ENCODE measurements at places on chromosomes 1 and 21. TPM values are rescaled to one million over a fixed set of nuclear protein-coding genes. Genes with fewer than 3 reads are reported as not detected.

The GJA8 gene
- 0.46 TPM for polyA plus RNA-seq

DNA sequence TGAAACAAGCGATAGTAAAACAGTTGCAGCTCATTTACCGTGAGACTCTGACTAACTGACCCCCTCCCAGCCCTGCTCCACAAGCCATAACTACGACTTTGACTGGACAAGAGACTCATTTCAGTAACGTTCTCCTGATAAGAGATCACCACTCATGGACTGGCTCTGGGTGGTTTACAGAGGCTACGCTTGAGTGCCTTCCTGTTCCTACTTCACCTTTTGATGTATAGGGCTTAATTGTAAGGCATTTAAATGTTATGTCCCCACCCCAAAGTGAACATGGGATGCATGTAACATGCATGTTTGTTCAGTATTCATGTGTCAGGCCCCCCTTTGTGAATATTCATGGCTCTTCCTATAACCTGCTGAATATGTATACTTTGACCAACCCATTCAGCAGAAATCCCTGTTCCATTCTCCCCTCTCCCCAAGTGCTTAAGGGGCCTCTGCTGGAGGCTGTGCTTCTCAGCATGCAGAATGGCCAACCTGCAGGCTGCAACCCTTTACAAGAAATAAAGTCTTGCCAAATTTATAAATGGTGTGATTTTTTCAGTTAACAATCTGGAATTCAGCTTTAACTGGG lies 50.7 kb upstream of the SPOCD1 start:
- no peak for DNase-seq

The KPRP gene
- not detected for polyA plus RNA-seq

- DNase-seq = no peak
These were observed 6.5 kb downstream of the TDRKH start for GRCh38 chr1:151783796-151784195.

The CEPT1 gene
- 49.2 TPM for polyA plus RNA-seq

- peak; percentile 29 for DNase-seq
These were observed 368.8 kb downstream of the NPHP4 start for GRCh38 chr1:5623399-5623798.

The FCRL2 gene
- polyA plus RNA-seq = 0.11 TPM

The ELF3 gene
- polyA plus RNA-seq = 66.6 TPM

The SPRR1B gene
- polyA plus RNA-seq = not detected

DNA sequence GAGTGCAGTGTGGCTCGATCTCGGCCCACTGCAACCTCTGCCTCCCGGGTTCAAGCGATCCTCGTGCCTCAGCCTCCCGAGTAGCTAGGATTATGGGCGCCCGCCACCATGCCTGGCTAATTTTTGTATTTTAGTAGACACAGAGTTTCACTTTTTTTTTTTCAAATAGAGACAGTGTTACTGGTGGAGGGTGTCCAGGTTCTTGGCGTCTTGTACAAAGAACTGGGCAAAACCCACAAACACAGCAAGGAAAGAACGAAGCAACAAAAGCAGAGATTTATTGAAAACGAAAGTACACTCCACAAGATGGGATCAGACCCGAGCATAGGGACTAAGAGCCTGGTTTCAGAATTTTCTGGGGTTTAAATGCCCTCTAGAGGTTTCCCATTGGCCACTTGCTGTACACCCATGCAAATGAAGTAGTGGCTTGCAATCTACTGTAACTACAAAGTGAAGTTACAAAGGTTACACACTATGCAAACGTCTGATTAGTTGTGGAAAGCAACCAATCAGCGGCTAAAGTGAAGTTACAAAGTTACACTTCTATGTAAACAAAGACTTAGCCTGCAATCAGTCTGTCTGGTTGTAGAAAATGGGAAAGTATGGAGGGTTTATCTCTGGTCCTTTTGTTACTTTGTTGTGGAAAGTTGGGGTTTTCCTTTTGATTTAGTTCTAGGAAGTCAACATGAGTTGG lies 199.1 kb downstream of the DYRK1A start:
- no peak for DNase-seq

GRCh38 chr1:100613817-100614559 lies 76.0 kb downstream of the GPR88 start:
- DNase-seq = no peak

The HES4 gene
- 47.9 TPM for polyA plus RNA-seq

DNA sequence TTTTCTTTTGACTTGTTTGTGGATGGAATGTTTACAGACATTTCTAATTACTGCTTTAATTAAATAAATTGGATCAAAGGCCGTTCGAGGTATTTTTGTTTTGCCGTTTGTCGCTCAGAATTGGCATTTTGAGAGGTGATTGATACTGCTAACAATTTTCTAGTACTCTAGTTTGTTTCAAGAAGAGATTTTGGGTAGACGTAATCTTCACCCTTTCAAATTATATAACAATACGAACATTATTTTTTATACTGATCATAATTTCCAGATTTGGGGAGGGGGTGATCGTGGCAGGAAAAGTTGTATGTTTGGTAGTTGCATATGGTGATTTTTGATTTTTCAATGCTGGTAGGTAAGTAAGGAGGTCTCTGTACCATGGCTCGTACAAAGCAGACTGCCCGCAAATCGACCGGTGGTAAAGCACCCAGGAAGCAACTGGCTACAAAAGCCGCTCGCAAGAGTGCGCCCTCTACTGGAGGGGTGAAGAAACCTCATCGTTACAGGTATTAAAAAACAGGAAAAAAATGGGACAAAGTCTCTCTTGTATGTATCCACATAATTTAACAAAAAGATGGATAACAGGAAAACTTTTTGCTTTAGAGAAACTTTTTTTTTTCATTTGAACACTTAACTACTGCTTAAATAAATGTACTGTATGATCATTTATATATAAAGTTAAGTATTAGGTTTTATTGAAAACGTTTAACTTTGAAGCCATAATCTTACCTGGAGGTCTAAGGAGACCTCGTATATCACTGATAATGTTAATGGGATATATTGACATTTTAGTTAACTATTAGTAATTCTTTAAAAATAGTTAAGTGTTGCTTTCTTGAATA lies 1.7 kb downstream of the H3-3A start:
- DNase-seq = no peak

GRCh38 chr1:110607536-110608230 lies 1.5 kb upstream of the KCNA2 start:
- DNase-seq = no peak

DNA sequence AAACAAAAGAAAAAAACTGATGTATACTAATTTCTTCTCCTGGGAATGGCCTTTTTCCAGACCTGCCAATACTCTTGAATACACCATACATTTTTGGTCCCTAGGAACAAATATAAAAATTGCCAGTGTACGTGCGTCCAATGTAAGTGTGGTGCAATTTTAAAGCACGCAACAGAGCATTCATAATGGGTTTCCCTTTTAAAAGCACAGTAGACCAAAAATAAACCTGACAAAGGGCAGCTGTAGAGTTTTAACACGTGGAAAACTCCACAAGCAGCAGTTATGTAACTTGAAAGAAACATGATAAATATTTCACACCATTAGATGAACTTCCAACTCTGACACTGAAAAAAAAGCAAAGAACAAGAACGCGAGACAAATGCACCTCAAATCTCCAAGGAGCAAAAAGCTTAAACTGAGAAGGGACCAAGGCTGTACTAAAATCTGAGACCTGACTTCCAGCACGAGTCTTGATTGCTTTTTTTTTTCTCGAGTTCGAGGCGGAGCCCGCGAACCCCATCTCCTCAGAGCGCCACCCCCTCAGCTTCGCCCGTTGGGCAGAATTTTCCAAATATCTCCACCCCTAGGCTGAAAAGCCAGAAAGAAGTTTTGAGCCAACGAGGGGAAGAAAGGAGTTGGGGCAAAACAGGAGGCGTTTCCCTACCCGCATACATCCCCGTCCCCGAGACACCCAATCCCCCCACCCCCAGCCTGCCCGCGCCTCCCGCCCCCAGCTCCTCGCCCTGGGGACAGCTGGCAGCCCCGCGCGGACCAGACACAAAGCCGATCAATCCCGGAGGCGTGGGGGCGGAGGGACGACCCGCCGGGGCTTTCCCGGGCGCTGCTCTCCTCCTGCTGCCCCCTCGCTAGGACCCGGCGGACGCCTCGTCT lies at the start of gene JAM2:
Gene JAM2, plus strand, starts transcription at position 599 of the 891 bp plus-strand sequence. CDS start 564 bp downstream, outside the sequence.
- DNase-seq = peak; percentile 42
